ENCODE measurements at places on chromosomes 7 and 10.

- DNase-seq, result no peak
Measured at GRCh38 chr7:149773446-149774236, at the start of gene ZNF467. ZNF467 (minus strand) TSS chr7:149773588; CDS start chr7:149771032, 2,556 bp downstream.

DNA sequence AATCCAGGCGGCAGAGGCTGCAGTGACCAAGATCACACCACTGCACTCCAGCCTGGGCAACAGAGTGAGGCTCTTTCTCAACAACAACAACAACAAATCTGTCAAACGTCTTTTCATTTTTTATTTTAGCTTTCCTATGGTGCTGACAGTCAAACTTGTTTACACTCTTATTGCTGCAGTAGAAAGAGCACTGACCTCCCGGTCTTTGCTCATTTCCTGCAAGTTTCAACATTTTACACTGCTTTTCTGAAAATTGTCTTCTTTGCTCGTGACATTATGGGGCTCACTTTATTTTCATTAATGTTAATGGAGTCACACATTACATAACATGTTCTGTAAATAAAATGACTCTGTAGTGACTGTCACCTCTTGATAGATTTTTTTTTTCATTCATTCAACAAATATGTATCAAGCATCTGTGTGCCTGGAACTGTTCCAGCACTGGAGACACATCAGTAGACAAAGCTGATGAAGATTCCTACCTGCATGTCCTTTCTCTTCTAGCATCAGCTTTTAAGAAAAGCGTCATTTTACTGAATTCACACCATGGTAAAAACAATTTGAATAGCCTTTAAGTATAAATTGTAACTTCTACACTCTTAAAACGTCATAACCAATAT lies 277.3 kb downstream of the CELF2 start:
- no peak for DNase-seq

DNA sequence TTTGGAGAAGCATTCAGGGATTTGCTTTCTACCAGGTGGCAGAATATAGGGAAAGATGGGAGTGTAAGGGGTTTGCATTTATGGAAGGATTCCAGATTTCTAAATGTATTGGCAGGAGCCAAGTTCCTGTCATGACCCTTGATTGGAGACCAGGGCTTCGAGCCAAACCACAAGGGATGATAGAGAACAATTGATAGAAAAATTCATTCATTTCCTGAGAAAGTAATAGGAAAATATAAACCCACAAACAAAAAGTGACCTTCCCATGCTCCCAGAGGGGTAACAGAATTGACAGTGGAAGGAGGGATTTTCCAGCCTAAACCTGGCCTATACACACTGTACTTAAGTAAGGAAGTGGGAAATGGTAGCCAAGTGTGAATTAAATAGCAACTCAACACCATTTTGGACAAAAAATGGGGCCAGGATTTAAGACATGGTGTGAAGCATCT lies 22.4 kb upstream of the IFIT2 start:
- no peak for DNase-seq

DNA sequence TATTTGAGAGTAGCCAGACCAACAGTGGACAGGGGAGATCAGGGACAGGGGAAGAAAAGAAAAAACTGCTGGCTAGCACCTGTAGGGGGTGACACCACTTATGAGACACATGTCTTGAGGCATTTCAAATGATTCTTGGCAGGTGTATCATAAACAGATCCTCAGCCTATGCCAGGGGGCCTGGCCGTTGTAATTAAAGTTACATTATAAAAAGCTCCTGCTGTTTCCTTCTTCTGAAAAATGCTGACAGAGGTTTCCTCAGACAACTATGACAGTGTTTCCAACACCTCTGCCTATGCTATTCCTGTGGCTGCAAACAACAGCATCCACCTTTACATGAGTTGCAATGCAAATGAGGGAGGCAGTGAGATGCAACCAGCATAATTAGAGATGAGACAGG lies 281.0 kb upstream of the PTER start:
- no peak for DNase-seq

DNA sequence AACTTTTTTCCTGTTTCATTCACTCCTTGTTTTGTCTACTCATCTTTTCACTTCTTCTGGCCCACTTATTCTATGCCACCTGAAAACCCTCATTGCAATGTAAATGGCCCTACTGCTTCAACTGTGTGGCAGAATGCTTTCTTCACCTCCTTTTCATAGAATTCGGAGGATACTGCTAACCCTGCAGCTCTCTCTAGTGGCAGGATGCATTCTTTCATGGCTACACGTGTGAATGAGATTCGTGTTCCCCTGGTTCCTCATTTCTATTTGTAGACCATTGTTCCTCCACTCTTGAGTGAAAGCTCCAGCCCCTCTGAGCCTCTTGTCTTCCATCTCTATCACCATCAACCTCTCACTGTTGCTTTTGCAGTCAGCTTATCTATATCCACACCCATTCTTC lies 20.9 kb upstream of the CYP26C1 start:
- no peak for DNase-seq
